Stimulated activated CD8-positive, alpha-beta memory T cell treated with anti-CD3 and anti-CD28 coated beads, Interleukin-12 subunit alpha, Interleukin-12 subunit beta, amount 100 ng/mL, for 4 hours (primary cell): ENCODE measurements at places on chromosomes 6 and 20.

DNA sequence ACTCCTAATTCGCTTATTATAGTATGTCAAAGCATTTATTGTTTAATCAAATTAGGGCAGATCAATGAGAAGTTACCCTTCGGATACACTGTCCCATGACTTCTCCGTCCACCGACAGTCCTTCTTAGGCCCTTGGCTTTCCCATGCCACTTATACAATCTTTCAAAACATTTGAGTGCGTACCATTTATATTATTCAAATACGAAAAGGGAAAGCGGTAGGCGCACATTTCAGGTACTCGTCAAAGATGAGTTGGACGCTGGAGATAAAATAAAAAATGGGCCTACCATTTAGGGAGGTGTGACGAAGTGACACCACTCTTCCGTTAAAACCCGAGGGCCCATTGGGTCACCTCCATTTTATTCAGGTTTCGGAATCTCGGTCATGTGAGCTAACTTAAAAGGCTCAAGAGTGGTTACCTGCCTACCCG is 542 bp upstream of the AFG1L start:
- DNase-seq = no peak

DNA sequence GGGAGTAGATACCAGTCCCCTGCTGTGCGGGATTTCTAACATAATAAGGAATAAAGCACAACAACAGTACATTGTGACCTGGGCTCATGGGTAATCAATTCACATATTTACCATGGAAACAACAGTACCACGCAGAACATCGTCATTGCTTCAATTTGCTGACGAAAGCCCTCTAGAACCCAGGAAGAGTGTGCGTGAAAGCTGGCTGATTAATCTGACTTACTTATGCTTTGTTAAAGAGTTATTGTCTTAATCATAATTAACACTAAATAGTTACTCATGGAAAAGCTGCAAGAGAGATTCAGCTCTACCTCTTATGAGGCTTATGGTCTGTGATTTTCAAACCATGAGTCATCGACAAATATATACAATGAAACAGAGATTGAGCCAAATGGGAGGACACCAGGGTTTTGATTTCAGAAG is 644.3 kb upstream of the AGPAT4 start:
- DNase-seq = no peak

- DNase-seq = no peak
These were observed 27.2 kb upstream of the SYNJ2 start for GRCh38 chr6:157954150-157955117.

DNA sequence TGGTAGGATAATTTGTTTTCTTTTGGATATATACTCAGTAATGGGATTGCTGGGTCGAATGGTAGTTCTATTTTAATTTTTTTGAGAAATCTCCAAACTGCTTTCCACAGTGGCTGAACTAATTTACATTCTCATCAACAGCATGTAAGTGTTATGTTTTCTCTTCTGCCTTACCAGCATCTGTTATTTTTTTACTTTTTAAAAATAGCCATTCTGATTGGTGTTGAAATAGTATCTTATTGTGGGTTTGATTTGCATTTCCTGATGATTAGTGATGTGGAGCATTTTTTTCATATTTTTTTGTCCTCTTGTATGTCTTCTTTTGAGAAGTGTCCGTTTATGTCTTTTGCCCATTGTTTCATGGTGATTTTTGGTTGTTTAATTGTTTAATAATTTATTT is 11.9 kb downstream of the HINT3 start:
- DNase-seq = no peak

DNA sequence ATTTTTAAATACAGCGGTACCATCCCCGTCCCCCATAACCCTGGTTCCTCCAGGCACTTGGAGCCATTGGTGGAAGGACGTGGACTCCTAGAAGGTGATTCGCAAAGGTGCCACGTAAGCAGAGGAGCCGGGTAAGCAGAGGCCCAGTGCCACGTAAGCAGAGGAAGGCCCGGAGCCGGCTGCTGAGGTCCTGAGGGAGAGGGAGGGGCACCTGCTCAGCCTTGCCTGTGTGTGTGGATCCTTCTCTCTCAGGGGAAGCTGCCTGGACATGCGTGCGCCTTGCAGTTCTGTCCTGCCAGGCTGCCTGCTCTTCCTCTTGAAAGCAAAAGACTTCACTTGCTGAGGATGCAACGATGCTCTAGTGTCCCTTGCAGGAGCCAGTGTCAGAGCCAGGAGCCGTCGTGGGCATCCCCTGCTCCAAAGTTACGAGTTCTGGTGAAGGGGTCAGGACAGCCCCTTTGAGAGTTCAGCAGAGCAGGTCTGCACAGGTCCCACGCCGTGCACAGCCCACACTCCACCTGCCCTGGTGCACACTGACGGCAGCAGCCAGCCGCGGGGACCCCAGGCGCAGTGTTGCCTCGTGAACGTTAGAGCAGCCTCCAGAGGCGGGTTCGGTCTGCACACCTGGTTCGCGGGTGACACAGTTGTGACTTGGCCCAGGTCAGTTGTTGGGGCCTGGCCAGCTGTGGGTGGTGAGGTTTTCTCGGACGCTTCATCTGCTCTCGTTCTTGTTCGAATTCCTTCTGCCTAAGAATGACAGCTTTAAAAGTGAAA is 1.9 kb upstream of the NKAIN4 start:
- no peak for DNase-seq
